Muscle of leg (tissue), 16 donors: ENCODE measurements at places on chromosomes 4 and X.

- DNase-seq, result no peak
These were observed 14.6 kb downstream of the SMIM31 start for GRCh38 chr4:164768516-164768915.

DNA sequence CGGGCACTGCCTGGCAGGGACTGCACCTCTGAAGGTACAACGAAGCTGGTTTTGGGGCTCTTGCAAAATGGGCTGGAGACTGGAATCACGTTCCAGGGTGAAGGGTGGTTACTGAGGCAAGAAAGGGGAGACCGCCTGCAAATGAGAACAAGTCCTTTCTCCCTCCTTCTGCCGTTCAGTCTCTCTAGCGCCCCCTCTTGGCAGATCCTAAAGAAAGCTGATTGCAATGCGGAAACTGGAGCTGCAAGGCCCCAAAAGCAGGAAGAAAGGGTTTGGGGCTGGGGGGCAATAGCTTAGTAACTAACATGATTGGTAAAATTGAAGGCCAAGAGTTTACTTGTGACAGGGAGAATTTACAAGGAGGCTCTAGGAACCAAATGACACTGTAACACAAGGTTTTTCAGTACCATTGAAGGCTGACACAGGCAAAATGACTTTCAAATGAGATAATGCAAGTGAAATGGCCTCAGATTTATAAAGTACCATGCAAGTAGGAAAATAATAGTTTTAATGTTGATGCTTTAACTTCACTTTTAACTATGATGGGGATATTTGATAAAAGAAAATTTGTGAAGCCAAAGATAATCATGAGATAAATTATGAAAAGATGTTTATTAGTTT is 222.7 kb upstream of the HAND2 start:
- peak; percentile 6 for DNase-seq

DNA sequence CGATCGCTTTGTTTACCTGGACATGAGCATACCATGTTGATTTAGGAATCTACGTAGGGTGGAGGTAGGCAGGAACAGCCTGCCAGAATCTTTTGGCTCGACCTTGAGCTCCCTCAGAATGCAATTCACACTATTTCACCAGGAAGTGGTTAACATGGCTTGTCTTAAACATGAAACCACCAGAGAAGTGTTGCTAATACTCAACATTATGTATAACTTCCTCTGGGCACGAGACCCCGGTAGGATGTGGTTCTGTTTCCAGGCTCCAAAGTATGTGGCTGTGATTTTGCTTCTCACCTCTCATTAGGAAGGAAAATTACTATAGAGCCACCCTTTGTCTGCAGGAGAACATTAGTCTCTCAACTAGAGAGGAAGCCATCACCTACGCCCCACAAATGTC is 59.0 kb upstream of the VCX3B start:
- DNase-seq, result no peak

DNA sequence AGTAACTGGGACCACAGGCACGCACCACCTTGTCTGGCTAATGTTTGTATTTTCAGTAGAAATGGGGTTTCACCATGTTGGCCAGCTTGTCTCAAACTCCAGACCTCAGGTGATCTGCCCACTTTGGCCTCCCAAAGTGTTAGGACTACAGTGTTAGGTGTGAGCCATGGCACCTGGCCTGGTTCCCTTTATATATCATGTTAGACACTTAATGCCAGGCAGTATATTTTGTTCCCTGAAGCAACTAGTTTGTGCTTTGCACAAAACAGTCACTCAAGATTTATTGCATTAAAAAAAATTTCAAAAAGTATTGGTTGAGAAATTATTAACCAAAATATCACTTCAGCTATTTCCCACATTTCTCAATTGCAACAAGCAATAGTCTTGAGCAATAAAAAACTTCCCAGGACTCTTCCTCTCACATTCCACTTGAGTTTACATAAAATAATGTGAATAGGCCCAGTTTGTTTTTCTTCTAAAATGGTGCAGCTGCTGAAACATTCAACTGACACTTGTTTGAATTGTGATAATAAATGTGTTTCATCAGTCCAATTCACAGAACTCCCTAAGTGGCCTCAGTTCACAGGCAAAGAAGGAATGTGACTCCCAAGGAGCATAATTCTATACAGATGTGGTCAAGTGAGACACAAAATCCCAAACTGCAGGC is 22.7 kb downstream of the CXCL1 start:
- DNase-seq, result no peak

GRCh38 chr4:184444953-184445309 is 29.4 kb downstream of the IRF2 start:
- DNase-seq, result no peak

DNA sequence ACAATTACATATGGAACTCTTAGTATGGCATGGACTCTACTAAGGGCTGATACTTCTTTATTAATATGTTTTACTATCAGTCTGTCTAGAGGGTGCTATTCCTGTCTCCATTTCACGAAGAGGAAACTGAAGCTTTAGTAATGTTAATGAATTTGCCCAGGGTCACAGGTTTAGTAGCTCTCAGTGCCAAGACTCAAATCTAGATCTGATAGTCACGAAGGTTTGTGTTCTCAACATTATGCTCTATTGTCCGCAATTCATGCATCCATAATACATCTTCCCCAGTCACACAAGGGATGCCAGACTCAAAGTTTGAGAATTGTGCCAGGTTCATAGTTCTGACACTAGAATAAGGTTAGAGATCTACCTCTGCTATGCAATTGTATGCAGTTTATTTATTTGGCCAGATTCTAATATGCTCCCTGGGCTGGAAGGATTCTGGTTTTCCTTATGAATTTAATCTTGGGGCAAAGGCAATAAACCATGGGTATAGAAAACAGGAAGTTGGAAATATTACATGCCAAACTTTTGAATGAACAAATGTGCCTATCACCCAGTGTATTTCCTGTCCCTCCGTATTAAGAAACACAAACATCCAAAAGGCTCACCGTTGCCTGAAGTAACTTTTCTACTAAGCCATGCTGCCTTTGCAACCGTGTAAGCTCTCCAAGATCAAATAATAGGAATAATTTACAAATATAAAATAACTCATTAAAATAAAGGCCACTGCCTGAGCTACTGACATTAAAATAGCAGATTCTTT is 478.5 kb downstream of the INPP4B start:
- no peak for DNase-seq

DNA sequence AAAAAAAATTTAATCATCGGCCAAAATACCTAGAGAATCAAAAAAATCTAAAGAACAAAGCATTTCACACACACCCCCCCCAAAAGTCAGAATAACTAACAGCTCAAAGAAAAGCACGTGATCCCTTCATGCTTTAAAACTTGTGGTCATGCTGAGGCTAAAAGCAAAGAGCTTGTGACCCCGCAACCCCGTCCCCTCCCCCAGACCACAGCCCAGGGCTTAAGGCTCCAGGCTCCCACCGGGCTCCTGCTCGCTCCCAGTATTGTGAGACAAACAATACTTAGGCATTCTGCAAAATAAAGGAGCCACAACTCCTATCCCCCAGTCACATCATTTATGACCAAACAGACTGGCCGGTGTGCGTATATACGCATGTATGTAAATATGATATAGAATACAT is 62.1 kb upstream of the CCDC160 start:
- DNase-seq, result no peak

GRCh38 chr4:10461091-10461849 is 4.0 kb upstream of the ZNF518B start:
- peak; percentile 85 for DNase-seq

DNA sequence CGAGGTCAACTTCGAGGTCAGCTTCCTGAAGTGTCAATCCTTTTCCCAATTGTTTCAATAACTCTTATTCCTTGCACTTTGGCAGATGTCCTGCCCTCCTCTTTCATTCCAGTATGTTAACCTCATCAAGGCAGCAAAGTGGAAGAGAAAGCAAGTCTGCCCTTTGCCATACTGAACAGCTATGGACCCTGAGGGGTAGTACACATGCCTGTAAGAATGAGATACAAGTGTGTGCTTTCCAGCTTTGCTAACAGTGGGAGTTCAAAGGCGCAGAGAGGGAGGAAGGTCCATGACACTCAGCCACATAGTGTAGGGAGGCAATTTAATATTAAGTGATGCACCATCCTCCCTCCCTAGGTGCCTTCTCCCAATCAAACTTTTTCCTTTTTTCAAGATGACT is 96.4 kb upstream of the ZCCHC13 start:
- DNase-seq, result no peak

DNA sequence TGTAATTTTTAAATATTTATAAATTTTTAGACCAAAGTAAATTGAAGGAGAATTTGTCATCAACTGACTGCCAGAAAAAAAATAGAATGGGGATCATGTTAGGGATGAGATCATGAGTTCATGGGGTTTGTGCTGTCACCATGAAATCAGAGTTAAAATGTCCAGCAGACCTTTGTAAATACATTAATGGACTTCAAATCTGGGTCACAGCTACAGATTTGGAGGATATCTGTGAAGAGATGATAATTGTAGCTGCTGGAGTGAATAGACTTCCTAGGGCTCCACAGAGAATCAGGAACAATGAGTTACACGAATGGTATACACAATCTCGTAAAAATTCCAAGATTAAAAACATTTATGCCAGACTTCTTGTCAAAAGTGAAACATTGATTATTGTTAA is 6.6 kb downstream of the FSTL5 start:
- DNase-seq, result no peak

GRCh38 chr4:160523231-160523630 is 1420.4 kb downstream of the RAPGEF2 start:
- no peak for DNase-seq

DNA sequence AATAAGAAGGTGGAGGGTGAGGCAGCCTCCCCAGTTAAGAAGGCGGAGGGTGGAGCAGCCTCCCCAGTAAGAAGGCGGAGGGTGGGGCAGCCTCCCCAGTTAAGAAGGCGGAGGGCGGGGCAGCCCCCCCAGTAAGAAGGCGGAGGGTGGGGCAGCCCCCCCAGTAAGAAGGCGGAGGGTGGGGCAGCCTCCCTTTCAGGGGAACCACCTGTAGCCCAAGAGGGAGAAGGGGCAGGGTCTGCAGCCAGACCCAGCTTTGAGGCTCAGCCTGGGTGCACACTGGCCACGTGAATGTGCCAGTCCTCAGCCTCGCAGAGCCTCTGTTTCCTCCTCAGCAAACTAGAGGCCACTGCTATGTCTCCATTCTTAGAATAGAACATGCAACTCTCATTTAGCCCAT is 52.6 kb downstream of the HMX1 start:
- no peak for DNase-seq

DNA sequence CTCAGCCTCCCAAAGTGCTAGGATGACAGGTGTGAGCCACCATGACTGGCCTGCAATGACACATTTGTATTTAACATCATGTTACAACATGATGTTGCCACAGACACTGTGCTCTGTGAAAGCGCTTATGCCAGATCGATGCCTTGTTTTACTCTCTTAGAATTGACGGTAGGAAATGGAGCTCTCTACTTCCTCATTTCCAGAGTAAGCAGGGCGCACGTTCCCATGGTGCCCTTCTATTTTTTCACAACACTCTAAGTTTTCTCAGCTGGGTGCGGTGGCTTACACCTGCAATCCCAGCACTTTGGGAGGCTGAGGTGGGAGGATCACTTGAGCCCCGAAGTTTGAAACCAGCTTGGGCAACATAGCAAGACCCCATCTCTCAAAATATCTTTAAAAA is 60.7 kb upstream of the DHRSX start:
- DNase-seq, result no peak

DNA sequence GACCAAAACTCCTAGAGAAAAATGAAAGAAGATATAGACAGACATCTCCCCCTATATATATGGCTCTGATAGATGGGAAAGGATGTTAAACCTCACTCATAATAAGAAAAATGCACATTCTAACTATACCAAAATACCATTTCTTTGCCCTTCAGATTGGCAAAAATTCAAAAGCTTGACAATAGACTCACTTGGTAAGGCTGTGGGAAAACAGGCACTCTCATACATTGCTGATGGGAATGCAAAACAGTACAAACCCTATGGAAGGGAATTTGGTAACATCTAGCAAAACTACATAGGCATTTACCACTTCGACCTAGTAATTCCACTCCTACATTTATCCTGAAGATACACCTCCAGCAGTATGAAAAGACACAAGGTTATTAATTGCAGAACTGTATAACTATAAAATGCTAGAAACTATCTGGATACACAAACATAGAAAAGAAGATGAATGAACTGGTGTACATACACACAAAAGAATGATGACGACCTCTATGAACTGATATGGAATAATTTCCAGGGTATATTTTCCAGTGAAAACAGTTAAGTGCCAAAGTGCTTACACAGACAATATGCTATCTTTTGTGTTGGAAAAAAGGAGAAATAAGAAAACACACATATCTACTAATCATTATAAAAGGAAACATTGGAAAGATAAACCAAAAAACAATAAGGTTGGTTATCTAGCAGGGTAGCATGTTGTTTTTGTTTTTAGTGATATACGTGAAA is 48.5 kb downstream of the WDFY3 start:
- DNase-seq, result no peak

- no peak for DNase-seq
These were observed 40.6 kb upstream of the IL21 start for GRCh38 chr4:122661176-122662160.

DNA sequence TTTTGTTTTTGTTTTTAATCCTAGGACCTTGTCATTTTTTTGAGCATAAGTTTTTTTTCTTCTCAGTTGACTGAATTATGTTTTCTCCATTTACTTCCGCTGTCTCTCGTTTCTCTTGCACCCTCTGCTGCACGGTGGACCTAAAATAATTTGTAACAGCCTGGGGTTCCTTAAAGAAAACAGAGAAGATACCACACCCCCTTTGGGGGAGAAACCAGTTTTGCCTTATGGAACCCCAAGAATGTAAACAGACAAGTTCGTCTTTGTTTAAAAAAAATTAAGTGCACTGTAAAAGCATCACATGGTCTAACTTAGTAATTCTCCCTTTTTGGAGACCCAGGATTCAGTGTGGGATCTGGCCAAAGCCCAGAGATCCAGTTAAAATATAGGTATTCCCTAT is 32.8 kb upstream of the MAGEA4 start:
- DNase-seq, result no peak

- no peak for DNase-seq
These were observed 53.0 kb upstream of the GABRA2 start for GRCh38 chr4:46442963-46443362.

DNA sequence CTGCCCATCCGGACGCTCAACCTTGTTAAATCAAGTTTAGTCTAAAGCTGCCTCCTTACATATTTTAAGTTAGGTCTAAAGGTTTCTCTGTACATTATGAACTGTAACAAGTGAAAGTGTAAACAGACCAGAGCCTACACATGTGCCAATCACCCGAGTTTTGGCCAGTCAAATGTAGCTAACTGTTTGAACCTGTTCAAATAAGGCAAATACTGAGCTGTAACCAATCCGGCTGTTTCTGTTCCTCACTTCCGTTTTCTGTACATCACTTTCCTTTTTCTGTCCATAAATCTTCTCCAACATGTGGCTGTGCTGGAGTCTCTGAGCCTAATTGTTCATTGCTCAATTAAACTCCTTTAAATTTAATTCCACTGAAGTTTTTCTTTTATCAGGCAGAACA is 113.3 kb upstream of the SHISA3 start:
- DNase-seq, result no peak

GRCh38 chr4:123976285-123976684 is 579.7 kb downstream of the SPRY1 start:
- DNase-seq, result peak; percentile 83
